ENCODE measurements at places on chromosomes 5 and 9. TPM values are rescaled to one million over a fixed set of nuclear protein-coding genes. Genes with fewer than 3 reads are reported as not detected.

GRCh38 chr5:68147659-68148058, 67.9 kb upstream of the PIK3R1 start:
- H3K4me1 ChIP-seq, result peaks cover 7% of the 10 kb centered on the region
- H3K36me3 ChIP-seq, result no peaks in the 10 kb centered on the region
- DNase-seq, result no peak
- no peak overlapping the region for H3K27ac ChIP-seq
- H3K27me3 ChIP-seq, result no peaks in the 10 kb centered on the region
- H3K4me3 ChIP-seq, result no peak overlapping the region

- DNase-seq, result no peak
- no peaks in the 10 kb centered on the region for H3K4me1 ChIP-seq
- H3K27me3 ChIP-seq, result peaks cover 22% of the 10 kb centered on the region
Measured at GRCh38 chr5:133564921-133565565, 47.3 kb downstream of the FSTL4 start.

DNA sequence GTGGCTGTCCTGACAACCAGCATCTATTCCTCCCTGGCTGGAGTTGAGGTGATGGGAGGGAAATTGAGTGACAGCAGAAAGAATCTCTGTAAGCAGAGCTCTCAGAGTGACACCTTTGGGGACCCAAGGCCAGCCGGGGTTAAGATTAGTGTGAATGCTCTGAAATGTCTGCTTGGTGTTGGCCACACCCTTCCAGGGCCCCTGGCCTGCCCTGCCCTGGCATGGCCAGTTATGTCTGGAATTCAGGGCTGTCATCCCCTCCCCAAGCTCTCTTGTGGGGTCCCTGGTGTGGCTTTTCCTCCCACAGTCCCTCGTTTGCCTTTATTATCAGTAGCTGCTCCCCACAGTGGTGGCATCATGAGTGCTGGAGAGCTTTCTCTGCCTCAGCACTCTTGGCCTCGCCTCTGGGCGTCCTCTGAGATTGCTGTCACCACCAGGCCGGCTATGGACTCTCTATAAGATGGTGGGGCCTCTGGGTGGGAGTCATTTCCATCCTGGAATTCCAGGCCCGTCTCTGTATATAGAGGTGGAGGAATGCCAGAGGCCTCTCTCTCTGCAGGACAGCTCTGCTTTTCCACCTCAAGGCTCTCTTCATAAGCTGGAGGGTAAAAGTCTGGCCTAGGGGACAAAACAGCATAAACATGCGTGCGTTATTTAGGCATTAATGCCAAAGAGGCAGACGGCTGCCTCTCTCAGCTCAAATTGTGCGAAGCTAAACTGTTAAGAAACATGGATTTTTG, 3.6 kb downstream of the TMEM252 start:
- H3K4me3 ChIP-seq, result no peak overlapping the region
- peaks cover 3% of the 10 kb centered on the region for H3K27me3 ChIP-seq
- H3K36me3 ChIP-seq, result no peaks in the 10 kb centered on the region
- no peak overlapping the region for H3K27ac ChIP-seq
- no peaks in the 10 kb centered on the region for H3K4me1 ChIP-seq
- DNase-seq, result no peak

Gene CDH12
- not detected for total RNA-seq

Gene MAMDC2
- not detected for total RNA-seq
